ENCODE measurements at places on chromosomes 7 and 10.

- H3K27me3 ChIP-seq, result peaks cover 42% of the 10 kb centered on the region
- no peak for DNase-seq
- H3K4me3 ChIP-seq, result no peak overlapping the region
- no peak overlapping the region for H3K27ac ChIP-seq
- H3K36me3 ChIP-seq, result no peaks in the 10 kb centered on the region
Measured at GRCh38 chr10:29144126-29144525, 144.7 kb upstream of the LYZL1 start.

GRCh38 chr7:55265836-55266642 lies 99.1 kb upstream of the LANCL2 start:
- H3K27ac ChIP-seq, result no peak overlapping the region
- no peak for DNase-seq
- no peaks in the 10 kb centered on the region for H3K36me3 ChIP-seq
- H3K27me3 ChIP-seq, result peaks cover 36% of the 10 kb centered on the region

DNA sequence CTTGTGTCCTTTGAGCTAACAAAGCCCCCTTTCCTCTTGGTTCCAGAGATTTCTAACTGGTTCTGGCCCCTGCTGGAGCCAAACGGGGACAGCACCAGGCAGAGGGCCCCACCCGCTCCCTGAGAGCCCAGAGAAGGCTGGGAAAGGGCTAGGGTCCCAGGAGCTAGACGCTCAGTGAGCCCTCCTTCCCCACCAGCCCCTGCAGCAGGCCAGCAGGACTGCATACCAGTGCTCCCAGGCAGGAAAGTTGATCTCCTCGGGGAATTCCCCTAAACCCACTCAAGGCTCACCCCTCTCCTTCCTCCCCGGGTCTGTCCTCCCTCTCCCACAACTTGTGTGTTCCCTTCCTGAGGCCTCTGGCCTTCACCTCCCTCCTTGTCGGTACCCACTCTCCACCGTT lies 47.7 kb downstream of the PAX2 start:
- no peak overlapping the region for H3K4me3 ChIP-seq
- no peak overlapping the region for H3K27ac ChIP-seq
- no peak for DNase-seq
- peaks cover 90% of the 10 kb centered on the region for H3K27me3 ChIP-seq
- H3K4me1 ChIP-seq, result peaks cover 5% of the 10 kb centered on the region
- peaks cover 2% of the 10 kb centered on the region for H3K36me3 ChIP-seq

DNA sequence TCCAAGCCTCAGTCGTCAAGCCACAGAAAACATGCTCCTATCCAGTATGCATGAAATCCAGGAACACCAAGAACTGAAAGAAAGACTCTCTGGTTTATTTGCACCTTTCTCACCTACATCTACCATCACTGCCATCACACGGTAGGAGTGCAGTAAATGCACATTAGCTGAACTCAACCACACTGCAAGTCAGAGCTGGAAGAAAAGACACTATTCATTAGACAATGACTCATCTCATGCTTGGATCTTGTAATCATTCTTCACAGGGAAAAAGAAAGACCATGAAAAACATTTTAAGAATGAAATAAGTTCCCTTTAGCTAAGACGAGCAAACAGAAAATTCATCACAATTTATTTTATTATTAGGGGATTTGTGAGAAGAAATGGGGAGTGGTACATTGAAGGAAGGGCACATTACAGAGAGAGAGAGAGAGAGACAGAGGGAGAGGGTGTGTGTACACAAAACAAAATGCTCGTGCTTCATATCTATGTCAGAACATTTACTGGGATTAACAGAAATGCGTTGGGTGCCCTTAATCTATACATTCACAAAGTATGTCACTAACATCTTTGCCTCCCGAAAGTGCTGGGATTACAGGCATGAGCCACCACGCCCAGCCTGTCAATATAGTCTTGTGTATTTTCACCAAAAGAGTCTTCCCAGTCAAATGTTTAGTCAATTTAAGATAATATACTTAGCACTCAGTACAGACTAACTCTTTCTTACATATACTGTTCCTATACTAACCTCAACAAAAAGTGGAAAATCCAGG lies 324.9 kb downstream of the PARD3 start:
- no peak overlapping the region for H3K27ac ChIP-seq
- no peak overlapping the region for H3K4me3 ChIP-seq
- DNase-seq, result no peak
- H3K4me1 ChIP-seq, result no peaks in the 10 kb centered on the region

DNA sequence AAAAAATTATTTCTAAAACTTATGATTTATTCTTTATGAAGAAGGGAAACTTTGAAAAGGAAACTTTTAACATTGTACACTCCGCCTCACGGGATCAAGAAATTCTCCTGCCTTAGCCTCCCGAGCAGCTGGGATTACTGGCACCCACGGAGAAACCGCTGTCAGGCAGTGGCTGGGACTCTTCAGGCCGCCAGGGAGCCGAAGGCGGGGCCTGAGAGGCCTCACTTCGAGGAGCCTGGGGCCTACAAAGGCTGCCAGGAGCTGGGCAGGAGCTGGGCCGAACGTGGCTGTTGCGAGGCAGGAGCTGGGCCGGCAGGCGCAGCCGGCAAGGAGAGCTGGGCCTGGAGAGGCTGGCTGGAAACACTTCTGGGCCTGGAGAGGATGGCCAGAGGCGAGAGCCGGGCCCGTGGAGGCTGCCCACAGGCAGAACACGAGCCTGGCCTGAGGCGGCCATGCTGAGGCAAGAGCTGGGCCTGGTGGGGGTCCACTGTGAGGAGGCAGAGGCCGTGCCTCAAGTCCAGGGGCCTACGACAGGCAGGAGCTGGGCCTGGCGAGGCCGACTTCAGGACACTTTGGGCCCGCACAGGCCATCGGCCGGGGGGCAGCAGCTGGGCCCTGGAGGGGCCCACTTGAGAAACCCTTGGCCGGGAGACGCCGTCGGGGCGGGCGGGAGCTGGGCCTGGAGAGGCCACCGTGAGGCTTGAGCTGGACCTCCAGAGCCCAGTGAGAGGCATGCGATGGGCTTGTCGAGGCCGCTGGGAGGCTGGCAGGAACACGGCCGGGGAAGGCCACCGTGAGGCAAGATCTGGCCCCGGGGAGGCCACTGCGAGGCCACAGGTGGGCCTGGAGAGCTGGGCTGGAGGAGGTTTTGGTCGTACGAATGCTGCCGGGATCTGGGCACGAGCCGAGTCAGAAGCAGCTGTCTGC lies 23.7 kb downstream of the MDH2 start:
- peaks cover 2% of the 10 kb centered on the region for H3K36me3 ChIP-seq
- H3K4me1 ChIP-seq, result no peaks in the 10 kb centered on the region
- no peak overlapping the region for H3K27ac ChIP-seq
- DNase-seq, result no peak
- H3K27me3 ChIP-seq, result no peaks in the 10 kb centered on the region

DNA sequence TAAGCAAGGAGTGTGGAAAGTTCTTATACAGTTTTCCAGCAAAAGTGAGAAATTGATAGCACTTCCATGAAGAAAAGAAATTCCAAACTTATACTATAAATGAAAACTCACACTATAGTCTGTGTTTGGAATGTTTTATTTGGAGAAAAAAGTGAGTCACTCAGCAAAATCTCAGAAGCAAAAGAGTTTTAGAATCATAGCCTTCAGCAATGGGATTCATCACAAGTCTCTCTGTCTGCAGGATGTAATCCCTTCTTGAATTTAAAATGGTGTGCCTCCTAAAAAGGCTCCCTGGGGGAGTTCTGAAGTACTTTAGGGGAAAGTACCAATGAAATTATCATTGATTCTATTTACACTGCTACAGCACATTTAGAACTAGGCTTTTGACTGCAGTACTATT lies 756.4 kb downstream of the XPNPEP1 start:
- H3K27me3 ChIP-seq, result no peaks in the 10 kb centered on the region
- H3K4me1 ChIP-seq, result no peaks in the 10 kb centered on the region
- H3K36me3 ChIP-seq, result no peaks in the 10 kb centered on the region
- H3K4me3 ChIP-seq, result no peak overlapping the region
- no peak overlapping the region for H3K27ac ChIP-seq
